ENCODE measurements at places on chromosomes 16 and 17. TPM values are rescaled to one million over a fixed set of nuclear protein-coding genes. Genes with fewer than 3 reads are reported as not detected.

The KLHDC4 gene
- 39.0 TPM for total RNA-seq

The ELMO3 gene
- total RNA-seq, result 0.97 TPM

The KRTAP17-1 gene
- total RNA-seq, result not detected

The TMEM100 gene
- total RNA-seq, result 24.4 TPM

All from aorta (tissue), 5 donors.